ENCODE measurements at places on chromosomes 3 and 15.

DNA sequence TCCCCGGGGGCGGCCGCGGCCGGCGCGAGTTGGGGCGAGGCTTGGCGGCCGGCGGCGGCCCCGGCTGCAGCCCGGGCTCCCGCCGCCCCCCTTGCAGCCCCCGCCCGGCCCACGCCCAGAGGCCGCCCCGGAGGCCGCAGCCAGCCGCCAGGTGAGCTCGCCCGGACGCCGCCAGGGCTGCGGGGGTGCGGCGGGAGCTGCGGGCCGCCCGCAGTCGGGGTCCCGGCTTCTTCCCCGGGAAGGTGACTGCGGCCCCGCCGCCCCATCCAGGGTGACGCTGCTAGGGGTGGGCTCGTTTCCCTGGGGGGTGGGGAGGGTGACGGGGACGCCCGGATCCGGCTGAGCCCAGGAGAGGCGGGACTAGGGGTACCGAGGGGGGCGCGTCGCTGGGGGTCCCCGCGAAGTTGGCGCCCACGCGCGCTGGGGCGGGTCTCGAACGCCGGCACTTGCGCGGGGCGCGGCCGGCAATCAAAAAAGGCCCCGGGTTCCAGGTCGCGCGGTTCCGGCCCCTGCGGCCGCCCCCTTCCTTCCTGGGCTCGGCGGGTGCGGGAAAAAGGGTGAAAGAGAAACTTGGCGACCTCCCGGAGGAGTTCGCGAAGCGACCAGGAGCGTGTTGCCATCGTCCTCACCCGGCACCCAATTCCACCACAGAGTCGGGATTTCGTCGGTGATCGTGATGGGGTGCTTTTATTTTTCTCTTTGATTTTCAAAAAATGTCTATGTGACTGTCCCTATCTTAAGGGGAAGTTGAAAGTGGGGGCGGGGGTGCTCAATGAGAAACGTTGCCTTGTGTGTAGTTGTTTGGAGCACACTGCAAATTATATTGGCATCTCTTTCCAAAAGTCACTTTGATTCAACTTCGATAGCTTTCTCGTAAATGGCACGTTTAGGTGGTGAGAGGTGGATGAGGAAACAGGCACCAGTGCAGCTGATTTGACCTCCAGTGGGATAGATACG is 619 bp downstream of the ATXN7 start:
- no peak for DNase-seq

DNA sequence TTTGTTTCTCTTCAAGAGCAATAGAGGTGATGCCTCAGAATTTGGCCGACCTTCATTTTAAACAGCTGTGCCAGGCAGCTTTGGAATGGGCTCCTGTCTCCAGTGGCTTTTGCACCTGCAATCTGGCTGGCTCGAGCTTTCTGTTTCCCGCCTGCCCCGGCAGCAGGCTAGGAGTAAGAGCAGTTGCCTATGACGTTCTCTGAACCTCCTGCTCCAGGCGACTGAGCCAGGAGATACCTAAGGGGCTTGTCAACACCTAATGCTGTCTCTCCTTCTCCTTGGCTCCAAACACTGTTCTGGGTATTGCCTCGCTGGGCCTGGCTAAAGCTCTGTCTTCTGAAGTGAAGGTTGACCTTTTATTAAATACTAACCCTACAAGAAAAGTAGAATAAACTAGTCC is 229.9 kb downstream of the LRRN1 start:
- DNase-seq = no peak

DNA sequence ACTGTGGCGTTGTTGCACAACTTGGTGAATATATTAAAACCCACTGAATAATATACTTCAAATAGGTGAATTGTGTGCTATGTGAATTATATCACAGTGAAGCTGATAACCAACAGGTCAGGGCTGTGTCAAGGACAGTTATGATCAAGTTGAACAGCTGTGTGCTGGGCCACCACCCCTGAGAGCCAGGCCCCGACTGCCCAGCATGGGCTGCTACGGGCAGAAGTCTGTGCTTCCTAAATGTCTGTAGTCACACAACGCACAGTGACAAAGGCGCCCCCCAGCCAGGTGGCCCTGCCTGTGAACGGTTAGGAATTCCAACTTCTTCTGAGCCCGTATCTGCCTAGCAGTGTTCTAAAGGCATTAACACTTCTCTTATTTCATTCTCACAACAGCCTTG is 32.8 kb downstream of the TKT start:
- no peak for DNase-seq

GRCh38 chr3:58683466-58683865 is 16.9 kb upstream of the FAM3D start:
- DNase-seq = peak; percentile 8

DNA sequence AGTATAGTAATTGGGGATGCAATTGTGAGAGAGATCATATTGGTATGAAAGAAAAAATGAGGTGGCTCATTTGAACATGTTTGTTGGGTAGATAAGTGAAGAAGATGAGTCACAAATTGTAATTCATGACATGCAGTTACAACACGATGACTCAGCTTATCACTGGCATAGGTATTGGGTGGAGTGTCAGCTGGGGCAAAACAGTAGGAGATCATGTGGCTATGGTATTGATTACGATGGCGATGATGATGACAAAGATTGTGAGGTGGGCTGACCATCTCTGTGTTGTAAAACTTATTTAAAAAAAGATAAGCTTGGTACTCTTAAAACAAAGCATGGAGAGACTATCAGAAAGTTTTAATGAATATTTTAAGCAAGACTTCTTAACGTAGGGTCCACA is 11.6 kb upstream of the DPH6 start:
- DNase-seq = peak; percentile 86

DNA sequence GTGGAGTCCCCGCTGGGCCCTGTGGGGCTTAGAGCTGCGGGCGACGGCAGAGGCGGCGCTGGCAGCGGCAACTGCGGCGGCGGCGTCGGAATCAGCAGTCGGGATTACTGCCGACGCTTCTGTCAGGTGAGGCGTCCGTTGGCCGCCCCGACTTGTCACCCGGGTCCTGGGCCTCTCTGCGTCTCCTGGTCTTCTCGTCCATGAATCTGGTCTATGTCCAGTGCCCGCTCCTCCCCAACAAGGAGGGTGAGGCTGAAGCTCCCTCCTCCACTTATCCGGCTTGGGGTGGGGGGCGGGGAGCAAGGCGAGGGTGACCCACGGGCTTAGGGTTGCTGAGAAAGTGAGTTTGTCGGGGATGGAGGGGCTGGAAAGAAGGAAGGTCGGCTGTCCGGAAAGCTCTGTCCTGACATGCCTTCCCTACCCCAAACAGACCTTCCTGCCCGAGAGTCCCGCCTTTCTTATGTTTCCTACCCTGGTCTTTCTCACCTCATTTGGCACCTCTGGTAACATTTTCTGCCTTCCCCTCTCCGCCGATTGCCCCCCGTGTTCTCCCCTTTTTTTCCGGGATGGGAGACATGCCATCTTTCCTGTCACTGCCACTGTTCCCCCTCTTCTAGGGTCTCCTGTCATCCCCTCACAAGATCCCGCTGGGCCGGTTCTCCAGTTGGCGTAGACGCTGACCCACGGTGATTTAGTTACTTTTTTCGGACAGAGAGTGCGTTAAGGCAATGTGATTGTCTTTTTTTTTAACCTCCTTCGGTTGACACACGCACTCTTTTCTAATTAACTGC is 520 bp downstream of the ZNF654 start:
- peak; percentile 13 for DNase-seq

GRCh38 chr3:23611737-23612295 is 193.9 kb upstream of the UBE2E1 start:
- DNase-seq = peak; percentile 58

GRCh38 chr3:126925411-126926171 is 57.3 kb upstream of the PLXNA1 start:
- DNase-seq = no peak

GRCh38 chr3:67349551-67350174 is 304.7 kb downstream of the SUCLG2 start:
- DNase-seq = peak; percentile 63

GRCh38 chr15:67150023-67150860 is 84.8 kb downstream of the SMAD3 start:
- DNase-seq = peak; percentile 100

GRCh38 chr3:126360046-126360713 is 3.0 kb upstream of the KLF15 start:
- no peak for DNase-seq

GRCh38 chr15:59190291-59190690 is 16.4 kb upstream of the LDHAL6B start:
- DNase-seq = peak; percentile 18

DNA sequence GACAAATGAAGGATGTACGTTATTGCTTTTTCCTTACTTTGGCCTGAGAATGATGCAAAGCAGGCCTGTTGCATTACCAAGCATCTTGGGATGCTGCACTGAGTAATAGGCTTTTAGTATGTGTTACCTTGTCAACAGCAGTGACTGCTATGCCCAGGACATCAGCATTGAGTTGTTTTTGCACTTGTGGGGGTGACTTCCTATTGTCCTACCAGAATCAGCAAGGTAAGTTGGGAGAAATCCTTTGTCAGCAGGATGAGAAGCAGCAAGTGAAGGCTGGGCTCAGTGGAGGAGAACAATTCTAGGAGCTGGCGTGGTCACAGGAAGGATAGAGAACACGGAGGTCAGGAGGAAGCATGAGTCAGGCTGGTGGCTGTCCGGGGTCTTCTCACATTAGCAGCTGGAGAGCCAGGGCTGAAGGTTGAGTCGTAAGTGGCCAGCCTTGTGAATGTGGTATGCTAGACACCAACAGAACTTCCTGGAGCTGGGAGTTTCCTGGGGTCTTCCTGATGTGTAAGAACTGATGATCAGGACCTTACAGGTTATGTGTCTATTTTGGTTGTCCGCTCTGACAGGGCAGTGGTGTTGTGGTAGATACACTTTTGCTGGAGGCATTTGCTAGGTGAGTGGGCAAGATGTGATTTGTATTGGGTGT is 142.7 kb downstream of the FNDC3B start:
- DNase-seq = peak; percentile 88

- peak; percentile 80 for DNase-seq
These were observed 34.8 kb upstream of the PFN2 start for GRCh38 chr3:150005243-150006112.

DNA sequence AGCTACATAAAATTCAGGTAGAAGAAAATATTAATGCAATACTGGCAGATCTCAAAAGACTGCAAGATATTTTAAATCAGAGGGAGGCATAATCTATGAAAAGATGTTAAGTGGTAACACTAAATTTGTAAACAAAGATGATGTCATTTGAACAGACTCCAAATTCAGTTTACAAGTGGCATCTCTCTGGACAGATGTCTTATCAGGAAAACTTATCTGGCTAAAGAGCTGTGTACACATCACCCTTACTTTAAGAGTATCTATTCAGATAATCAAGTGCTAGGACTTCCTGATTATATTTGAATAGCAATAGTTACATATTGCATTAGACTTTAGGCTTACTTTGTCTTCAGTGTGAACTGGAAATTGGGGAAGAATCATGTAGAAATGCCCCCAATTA is 231.5 kb downstream of the WDR72 start:
- no peak for DNase-seq

DNA sequence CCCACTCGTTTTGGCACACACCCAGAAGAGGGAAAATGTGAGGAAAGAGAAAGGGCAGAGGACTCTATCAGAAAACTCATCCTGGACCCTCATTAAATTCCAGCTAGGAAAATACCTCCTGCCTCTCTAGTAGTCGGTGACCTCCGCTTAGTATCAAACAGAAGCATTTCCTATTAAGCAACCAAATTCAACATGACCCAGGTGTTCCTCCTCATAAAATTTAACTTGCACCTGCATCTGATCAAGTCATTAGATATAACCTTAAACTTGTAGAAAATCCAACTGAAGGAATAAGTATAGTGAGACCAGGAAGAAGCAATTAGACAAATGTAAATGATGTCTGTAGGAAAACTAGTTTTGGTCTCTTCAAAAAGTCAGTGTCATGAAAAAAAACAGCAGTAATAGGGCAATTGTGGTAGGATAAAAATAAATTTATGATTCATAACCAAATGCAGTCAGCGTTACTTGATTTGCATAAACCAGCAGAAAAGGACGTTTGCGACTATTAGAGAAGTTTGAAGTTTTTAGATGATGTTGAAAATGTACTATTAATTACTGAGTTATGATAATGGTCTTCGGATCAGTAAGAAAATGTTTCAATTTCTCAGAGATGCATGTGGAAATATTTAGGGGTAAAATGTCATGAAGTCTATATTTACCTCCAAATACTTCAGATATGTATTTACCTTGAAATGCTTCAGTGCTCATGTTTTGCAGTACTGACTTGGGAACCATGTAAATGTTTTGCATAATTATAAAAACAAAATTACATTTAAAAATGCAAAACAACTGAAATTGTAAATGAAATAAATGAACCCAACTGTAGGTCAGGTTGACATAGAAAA is 44.6 kb downstream of the LDHAL6B start:
- DNase-seq = no peak

GRCh38 chr3:150213577-150213976 is 194.5 kb upstream of the TSC22D2 start:
- DNase-seq = no peak

- DNase-seq = no peak
These were observed 600.2 kb downstream of the NTRK3 start for GRCh38 chr15:87656372-87656771.

DNA sequence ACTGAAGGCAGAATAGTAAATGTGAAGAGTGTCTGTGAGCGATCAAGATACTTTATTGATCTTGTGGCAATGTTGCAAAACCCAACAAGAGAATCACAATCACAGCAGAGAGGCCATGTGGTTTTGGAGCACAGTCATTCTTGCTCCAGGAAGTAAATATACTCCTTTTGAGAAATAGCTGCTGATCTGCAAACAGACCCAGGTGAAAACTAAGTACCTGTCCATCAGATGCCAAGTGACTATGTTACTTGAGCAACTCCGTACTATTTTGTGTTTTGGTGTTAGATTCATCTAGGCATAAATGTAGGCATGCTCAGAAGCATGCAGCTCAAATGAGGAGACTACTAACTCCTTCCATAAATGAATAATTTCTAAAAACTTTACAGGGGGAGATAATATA is 627.9 kb downstream of the ZBBX start:
- DNase-seq = no peak

GRCh38 chr15:43440721-43441281 is 52.2 kb downstream of the TP53BP1 start:
- peak; percentile 98 for DNase-seq

- no peak for DNase-seq
These were observed 880 bp upstream of the ARMC8 start for GRCh38 chr3:138186221-138186620.

- DNase-seq = no peak
These were observed 26.4 kb upstream of the KCNAB1 start for GRCh38 chr3:156093964-156094363.

DNA sequence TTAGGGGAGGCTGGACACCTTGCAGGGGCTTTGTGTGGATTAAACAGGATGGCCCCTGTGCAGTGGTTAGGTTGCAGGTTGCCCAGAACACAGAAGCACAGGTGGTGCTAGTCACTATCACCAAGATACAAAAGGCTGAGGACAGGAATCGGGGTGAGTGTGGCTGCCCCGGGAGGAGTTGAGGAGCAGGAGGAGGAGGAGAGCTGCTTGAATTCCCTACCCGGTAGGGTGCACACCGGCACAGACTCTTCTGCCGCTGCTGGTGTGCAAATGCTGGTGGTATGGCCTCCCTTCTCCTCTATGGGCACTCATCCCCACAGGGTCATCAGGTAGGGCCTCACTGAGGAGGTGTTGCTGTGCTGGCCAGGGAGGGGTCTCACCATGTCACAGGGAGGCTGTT is 67.5 kb upstream of the SMAD6 start:
- DNase-seq = no peak

GRCh38 chr3:43503067-43503728 is 118.6 kb downstream of the ANO10 start:
- DNase-seq = peak; percentile 27

Measured in amniotic epithelial cell (primary cell).